Tracheal epithelial cell (primary cell): ENCODE measurements at places on chromosomes 6 and 20. TPM values are rescaled to one million over a fixed set of nuclear protein-coding genes. Genes with fewer than 3 reads are reported as not detected.

The COL20A1 gene
- total RNA-seq = not detected in 2 replicates

The KCNK5 gene
- 0.21 and 0.72 TPM in 2 replicates for total RNA-seq

The SLC24A3 gene
- total RNA-seq = under 0.01 and 1.2 TPM in 2 replicates

The HTR1E gene
- not detected in 2 replicates for total RNA-seq

The EEF1A2 gene
- 0.43 and 0.96 TPM in 2 replicates for total RNA-seq

The WASF1 gene
- 6.3 and 8.7 TPM in 2 replicates for total RNA-seq
